NCI-H2107 (cell line): ENCODE measurements at places on chromosomes 3 and 15.

GRCh38 chr3:187968883-187969580 is 184.9 kb upstream of the LPP start:
- no peak for DNase-seq

- no peak for DNase-seq
Measured at GRCh38 chr15:29937956-29938355, 115.7 kb upstream of the TJP1 start.

DNA sequence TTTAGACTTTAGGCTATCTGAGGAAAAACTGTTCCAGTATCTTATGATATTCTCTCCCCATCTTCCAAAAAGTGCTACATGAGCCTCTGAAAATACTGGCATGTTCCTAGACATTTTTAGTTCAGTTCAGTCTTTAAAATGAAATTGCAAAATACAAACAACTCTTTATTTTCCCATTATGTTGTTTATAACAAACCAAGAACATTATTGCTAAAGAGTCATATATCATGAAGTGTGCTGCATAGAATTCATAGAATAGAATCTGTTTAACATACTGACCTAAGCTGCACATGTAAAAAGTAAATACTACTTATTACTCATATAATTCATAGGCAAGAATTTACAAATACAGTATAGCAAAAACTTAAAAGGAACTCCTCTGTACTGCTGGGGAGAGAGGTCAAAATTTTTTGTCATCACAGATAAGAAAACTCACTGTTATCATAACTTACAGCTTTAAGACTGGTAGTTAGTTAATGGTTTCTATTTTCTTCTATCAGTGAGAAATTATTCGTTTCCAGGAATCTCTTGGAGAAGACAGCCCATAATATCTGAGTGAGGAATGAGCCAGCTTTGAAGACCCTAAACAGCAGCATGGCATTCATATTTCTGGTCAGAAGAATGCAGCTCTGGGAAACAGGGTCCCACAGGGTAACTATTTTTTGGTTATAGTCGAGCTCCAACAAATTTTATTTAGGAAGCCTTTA is 32.2 kb downstream of the FILIP1L start:
- no peak for DNase-seq

DNA sequence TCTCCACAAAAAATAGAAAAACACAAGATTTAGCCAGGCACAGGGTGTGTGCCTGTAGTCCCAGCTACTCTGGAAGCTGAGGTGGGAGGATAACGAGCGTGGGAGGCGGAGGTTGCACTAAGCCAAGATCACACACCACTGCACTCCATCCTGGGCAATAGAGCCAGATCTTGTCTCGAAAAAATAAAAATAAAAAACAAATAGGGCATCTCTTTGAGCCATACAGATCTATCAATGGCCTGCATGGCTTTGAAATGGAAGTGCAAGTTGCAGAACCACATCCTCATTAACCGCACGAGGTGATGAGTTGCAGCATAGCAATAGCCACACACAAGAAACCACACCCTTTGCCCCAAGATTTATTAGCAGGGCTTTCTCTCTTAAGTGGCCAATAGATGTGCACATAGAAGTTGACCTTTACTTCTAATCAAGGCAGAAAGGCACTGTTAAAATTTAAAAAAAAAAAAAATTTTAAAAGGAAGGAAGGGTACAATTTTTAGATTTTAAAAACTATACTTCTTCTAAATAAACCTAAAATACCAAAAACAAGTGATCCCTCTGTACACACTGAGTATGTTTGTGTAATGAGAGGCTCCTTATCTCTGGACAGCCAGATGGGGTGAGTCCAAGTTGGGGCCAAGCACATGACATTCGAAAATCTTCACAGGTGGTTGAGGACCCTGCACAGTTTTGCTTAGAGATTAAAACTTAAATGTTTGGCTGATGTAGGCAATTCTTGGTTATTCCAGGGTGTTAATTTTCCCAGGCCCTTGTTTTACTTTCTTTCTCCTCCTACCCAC is 53.4 kb downstream of the FILIP1L start:
- no peak for DNase-seq

DNA sequence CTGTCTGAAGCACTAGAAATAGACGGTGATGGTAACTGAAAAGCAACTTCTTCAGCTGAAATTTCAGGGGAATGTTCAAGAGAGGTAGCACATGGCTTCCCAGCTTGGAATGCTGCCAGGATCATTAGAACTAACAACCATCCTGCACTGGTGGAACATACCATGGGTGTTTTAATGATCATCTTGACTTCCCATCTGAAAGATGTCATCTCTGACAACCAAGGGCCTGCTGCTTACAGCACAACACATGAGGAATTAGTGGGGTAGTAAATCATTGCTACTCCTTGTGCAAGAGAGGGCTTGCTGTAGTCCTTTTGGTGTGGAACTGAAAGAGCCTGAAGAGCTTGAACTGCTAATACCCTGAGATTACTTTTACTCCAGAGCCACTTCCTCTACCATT is 853.7 kb downstream of the MCTP2 start:
- DNase-seq = no peak

GRCh38 chr3:154779571-154779970 is 300.5 kb upstream of the MME start:
- no peak for DNase-seq

DNA sequence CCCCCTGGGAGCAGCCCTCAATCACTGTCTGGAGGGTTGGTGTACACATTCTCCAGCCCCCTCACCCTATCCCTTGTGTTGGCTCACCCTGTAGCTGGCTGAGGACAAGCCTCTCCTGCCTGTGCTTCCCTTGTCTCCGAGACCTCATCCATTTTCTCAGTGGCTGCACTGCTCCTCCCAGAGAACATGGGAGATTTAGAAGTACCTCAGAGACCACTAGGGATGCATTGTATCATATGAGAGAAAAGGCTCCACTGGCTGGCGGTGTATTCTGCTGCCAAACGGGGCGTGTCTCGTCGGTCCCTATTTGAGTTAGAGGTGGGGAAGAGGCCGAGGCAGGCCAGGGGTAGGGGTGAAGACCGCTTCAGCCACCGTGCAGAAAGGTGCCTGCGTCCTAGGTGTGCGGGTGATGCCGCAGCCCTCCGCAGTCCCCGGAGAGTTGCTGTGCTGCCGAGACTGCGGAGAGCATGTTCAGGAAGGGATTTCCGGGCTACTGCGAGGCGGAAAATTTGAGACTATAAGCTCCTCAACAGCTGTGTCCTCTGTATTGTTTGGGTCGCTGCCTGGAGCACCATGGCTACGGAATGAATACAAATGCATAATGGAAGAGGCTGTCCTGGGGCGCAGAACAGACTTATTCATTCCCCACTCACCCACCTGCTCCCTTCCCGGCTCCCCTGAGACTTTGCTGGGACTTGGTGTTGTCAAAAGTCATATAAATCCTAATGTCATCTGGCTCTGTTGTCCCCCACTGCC is 43.8 kb downstream of the SPSB4 start:
- peak; percentile 81 for DNase-seq

- no peak for DNase-seq
Measured at GRCh38 chr15:83285979-83286553, 1.6 kb upstream of the BNC1 start.
